ENCODE measurements at places on chromosomes 6 and 20. TPM values are rescaled to one million over a fixed set of nuclear protein-coding genes. Genes with fewer than 3 reads are reported as not detected.

PCMTD2 gene
- 18.0 TPM for polyA plus RNA-seq

DNA sequence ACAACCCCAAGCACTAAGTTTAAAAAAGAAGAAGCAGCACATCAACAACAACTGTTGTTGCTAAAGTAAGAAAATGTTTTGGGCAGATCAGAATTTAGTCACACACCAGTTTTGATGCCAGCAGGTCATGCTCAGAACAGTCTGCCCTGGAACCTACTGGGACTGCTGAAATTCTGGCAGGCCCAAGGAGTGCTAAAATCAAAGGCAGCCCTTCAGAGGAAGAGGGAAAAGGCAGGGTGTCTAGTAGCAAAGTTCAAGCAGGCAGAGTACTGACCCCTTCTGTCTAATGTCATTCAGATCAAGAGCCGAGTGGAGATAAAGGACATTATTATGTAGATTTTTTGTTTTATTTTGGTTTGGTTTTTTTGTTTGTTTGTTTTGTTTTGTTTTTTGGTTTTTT, 96.6 kb upstream of the LOC128125822 start:
- H3K27ac ChIP-seq, result no peak overlapping the region
- no peaks in the 10 kb centered on the region for H3K4me1 ChIP-seq
- H3K4me3 ChIP-seq, result no peak overlapping the region
- H3K36me3 ChIP-seq, result no peaks in the 10 kb centered on the region

- no peak for DNase-seq
- no peak overlapping the region for H3K27ac ChIP-seq
- no peaks in the 10 kb centered on the region for H3K27me3 ChIP-seq
- H3K4me1 ChIP-seq, result no peaks in the 10 kb centered on the region
- H3K4me3 ChIP-seq, result no peak overlapping the region
These were observed 56.8 kb downstream of the B3GAT2 start for GRCh38 chr6:70900047-70900446.

GPX6 gene
- not detected for polyA plus RNA-seq

DNA sequence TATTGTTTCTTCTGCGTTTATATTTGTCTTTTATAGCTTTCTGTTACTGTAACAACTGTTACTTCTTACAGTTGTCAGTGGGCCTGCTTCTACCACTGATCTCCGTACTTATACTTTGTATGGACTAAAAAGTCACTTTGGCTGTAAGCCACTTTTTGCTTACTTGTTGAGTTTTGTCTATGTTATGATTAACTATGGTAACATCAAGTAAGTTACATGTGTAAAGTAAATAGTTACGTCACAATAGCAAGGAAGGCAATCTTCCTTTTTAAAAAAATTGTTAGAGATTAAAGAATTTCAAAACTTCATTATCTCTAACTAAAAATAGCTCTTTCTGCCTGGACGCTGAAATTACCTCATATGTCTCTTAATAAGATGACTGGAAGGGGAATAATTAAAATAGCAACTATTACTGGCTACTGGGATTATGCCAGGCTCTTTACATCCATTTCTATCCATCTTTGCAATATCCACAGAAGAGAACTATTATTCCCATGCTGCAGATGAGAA, 10.9 kb downstream of the TFB1M start:
- no peak overlapping the region for H3K4me3 ChIP-seq
- H3K4me1 ChIP-seq, result no peaks in the 10 kb centered on the region
- H3K36me3 ChIP-seq, result no peaks in the 10 kb centered on the region
- no peak overlapping the region for H3K27ac ChIP-seq
- no peaks in the 10 kb centered on the region for H3K27me3 ChIP-seq
- no peak for DNase-seq

UBE2C gene
- 29.6 TPM for polyA plus RNA-seq

DNA sequence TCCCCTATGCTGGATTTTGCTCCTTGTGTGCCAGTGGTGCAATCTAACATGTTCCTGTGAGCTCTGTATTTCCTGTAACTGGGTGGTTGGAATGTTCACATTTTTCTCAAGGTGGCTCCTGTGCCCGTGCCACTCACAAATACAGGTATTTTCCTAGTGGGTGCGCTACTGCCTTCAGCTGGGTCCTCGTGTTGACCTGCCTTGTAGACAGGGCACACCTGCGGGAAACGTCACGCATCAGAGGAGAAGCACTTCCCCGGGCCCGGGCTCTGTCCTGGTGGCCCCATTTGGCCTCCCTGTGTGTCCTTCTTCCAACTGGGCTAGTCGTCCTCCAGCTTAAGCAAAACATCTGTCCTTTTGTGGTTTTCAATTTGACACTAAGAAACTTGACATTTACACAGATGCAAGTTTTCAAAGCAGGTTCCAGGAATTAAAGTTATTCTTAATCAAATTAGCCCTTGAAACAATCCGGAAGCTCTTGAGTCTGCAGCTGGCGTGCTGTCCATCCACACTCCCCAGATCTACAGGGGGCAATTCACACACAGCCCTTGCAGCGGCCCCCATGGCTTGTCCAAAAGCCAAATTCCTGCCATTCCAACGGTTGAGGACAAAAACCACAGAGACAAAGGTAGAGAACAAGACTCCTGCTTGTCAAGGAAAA, 275.1 kb downstream of the CDC5L start:
- H3K27me3 ChIP-seq, result no peaks in the 10 kb centered on the region
- DNase-seq, result no peak
- no peak overlapping the region for H3K4me3 ChIP-seq
- H3K36me3 ChIP-seq, result no peaks in the 10 kb centered on the region
- H3K4me1 ChIP-seq, result peaks cover 6% of the 10 kb centered on the region
- H3K27ac ChIP-seq, result no peak overlapping the region

FOXC1 gene
- 0.70 TPM for polyA plus RNA-seq

LY6G5C gene
- 3.2 TPM for polyA plus RNA-seq

CNKSR3 gene
- 15.3 TPM for polyA plus RNA-seq

- no peak overlapping the region for H3K4me3 ChIP-seq
- no peak overlapping the region for H3K27ac ChIP-seq
- no peaks in the 10 kb centered on the region for H3K4me1 ChIP-seq
- H3K27me3 ChIP-seq, result no peaks in the 10 kb centered on the region
- H3K36me3 ChIP-seq, result no peaks in the 10 kb centered on the region
- no peak for DNase-seq
These were observed 223.7 kb upstream of the RUNX2 start for GRCh38 chr6:45104429-45104828.

Measured in sigmoid colon (tissue), 7 donors.